ENCODE measurements at places on chromosomes 12 and 14.

DNA sequence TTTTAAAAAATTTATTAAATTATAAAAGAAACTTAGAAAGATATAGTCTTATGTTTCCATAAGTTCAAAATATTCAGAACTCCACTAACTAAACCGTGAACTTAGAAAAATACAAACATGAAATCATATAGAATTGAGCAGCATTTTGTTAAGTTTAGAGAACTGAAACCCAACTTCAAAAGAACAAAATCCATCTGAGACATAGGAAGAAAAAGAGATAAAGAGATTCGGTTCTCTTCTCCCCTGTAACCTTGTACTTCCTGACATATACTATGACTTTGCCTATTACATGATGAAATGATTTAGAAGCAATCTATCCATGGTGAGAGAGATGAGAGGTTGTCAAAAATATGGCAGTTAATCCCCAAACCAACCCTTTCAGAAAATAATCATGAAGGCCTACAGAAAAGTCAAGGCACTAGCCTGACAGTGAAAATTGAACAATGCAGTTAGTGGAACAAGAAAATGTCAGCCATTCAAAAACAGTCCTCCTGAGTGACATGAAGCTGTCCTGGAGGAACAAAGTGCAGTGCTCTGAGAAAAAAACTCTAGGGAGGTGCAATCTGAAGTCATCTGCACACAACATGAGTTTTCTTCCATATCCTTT lies 44.0 kb downstream of the C12orf50 start:
- no peak for DNase-seq

- DNase-seq, result peak; percentile 37
Observed at GRCh38 chr12:102483466-102483865, 3.1 kb upstream of the IGF1 start.

GRCh38 chr14:94775091-94775870 lies 5.4 kb upstream of the GSC start:
- DNase-seq, result no peak

GRCh38 chr14:35221462-35221861 lies 70.7 kb upstream of the PSMA6 start:
- no peak for DNase-seq

DNA sequence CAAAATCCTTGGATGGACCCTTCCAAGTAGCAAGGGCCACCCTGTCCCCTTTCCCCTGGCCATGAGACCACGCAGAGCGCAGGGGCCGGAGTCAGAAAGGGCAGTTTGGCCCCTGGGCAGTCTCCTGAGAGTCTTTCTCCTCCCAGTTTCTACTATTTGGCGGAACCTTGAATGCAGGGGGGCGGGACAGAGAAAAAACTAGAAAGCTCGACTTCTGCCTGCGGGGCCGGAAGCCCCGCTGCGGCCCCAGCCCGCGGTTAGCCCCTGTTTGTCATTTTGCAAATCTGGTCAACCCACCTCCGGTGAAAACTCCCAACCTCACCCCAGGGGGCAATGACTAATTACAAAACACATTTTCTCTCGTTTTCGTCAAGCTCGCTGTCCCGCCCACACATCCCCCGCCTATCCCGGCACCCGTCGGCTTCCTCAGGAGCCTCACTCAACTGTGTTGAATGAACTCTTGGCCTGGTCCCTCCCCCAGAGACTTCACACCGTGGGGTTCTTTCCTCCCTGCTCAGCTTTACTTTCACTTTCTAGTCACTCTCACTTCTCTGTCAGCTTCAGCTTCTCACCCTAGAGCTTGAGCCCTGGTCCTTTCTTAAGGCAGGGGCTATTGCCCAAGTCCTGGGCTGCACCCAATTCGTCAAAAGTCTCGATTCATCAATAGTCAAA lies 66.7 kb downstream of the IRF2BPL start:
- peak; percentile 99 for DNase-seq

DNA sequence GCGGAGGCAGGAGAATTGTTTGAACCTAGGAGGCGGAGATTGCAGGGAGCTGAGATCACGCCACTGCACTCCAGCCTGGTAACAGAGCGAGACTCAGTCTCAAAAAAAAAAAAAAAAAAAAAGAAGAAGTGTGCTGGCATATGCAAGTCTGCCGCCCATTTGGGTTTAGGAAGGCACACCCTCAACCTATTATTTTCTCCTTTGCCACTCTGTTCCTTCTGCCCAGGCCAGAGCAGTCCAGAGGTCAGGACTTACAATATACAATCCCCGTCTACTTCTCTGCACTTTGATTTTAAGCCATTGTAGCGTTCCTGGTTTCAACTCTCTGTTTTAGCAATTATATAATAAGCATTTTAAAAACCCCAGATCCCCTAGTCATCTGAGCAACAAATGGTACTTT lies 39.8 kb downstream of the CATSPERB start:
- no peak for DNase-seq

DNA sequence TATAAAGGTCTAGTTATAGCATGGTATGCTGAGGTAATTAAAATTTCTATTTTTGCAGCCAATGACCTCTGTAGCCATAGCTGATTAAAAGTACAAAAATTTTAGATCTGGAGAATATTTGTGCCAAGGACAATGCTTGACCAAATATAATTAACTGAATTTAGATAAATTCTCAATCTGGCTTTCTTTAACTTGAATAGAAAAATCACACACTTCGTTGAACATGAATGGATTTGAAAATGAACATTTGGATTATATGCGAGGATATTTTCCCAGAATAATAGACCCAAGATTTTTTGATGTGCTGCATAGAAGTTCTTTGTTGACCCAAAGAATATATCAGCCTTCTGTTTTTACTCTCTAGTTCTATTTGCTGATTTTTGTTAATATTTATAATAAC lies 38.4 kb upstream of the G2E3 start:
- no peak for DNase-seq

DNA sequence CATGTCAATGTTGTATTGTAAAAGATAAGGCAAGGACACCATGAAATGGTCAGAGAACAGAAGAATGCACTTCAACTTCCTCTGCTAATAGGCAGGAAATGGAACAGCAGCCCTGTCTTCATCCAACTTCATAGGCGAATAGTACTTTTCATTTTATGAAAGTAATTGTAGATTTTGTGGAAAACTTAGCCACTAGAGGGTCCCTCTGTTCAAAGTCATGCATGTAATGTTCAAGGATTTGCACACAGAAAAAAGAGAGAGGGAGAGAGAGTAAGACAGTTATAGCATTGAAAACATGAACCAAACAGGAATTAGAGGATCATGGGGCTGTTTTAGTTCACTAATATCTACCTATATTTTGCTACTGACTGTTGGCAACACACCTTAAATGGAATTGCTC lies 172.2 kb downstream of the FLRT2 start:
- no peak for DNase-seq

- peak; percentile 33 for DNase-seq
Observed at GRCh38 chr14:45426685-45427282, 173.8 kb upstream of the MIS18BP1 start.

GRCh38 chr12:43969882-43970281 lies 134.0 kb downstream of the TMEM117 start:
- DNase-seq, result no peak

DNA sequence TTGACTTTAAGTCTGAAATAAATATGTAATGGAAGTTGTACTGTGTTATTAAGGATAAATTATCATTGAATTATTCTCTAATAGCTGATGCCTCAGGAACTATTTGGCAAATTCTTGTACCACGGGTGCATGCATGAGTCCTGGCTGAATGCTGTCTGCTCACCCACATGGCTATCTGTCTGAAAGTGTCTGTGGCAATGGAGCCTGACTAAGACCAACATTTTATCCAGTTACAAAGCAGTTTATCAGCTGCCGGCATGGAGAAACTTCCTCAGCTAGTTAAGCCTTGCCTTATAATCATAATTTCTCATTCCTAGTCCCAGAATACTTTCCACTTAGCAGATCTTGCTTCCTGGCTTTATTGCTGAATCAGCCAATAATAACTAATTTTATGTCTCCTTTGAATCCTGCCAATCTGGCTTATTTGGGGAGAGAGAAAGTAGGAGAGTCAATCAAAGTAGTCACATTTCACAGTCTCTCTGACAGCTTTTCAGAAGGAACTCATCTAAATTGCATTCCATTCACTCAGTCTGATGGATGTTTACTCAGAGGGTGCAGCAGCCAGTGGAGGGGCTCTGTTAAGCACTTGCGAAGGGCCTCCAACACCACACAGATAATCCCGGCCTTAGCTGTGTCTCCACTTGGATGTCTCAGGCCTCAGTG lies 280.6 kb upstream of the CLEC14A start:
- DNase-seq, result no peak

DNA sequence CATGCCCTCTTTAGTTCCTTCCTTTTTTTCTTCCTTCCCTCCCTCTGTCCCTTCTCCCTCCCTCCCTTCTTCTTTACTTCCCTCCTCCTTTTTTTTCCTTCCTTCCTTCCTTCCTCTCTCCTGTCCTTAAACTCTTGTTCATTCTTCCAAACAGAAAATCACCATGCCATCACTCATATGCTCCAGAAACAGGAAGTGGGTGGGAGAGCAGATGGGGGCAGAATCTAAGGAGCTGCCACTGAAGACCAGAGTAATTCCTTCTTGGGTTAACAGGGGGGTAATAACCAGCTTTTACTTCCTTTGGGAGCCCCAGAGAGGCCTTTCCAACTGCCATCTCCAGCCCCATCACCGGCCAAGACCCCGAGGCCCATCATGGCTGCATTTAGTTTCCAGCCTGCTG lies 51.2 kb downstream of the SVOP start:
- no peak for DNase-seq

DNA sequence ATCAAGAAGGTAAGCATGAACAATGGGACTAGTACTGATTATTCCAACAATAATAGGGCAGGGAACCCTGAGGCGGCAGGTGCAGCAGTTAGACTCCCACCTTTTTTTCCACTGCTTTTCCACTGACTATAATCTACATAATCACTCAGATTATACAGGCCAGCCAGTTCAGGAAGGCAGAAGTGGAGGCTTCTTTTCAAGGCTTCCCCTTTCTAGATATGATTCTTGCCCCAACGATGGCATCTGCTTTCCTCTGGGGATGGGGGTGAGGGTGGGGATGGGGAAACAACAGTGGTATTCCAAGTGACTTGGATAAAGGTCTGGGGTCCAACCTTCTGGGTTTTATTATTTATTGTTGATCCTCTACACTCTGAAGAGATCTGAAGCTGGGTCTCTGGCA lies 331 bp downstream of the NCKAP1L start:
- no peak for DNase-seq

DNA sequence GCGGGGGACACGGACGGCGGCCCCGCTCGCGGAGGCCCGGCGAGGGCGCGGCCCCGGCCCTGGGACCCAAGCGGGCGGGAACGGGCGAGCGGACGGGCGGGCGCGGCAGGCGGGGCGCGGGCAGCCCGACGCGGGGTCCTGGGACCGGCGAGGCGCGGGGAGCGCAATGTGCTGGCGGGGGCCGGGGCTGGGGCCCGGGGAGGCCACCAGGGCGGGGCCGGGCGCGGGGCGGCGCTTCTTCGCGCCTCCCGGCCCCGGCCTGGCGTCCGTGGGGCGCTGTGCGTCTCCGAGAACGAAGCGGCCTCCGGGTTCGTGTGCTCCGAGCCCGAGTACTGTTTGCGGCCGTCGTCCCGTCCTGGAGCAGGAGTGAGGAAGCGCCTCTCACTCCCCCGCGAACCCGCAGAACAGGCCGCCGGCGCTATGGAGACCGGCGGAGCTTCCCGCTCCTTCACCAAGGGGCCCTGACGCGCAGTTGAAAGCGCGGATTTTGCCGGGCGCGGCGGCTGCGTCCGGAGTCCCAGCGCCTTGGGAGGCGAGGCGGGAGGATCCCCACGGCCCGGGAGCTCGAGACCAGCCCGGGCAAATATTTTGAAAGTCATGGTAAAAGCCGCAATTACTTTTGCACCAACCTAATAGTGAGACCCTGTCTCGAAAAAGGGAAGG lies 420 bp upstream of the ANKLE2 start:
- peak; percentile 93 for DNase-seq

DNA sequence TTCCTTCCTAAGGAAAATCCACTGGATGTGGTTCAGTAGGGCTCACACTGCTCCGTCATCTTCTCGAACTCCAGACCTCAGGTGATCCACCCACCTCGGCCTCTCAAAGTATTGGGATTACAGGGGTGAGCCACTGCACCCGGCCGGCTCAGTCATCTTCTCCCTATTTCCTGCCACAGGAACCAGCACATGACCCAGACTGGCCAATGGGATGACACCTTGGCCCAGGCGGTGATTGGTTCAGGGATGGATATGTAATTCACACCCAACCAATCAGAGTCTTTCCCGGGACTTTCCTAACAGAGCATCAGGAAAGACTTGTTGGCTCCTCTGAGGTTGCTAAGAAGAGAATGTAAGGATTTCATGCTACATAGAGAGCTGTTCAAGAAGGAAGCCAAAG lies 19.2 kb upstream of the C12orf76 start:
- DNase-seq, result no peak

- DNase-seq, result no peak
Observed at GRCh38 chr12:68352067-68352466, 19.9 kb upstream of the MDM1 start.

DNA sequence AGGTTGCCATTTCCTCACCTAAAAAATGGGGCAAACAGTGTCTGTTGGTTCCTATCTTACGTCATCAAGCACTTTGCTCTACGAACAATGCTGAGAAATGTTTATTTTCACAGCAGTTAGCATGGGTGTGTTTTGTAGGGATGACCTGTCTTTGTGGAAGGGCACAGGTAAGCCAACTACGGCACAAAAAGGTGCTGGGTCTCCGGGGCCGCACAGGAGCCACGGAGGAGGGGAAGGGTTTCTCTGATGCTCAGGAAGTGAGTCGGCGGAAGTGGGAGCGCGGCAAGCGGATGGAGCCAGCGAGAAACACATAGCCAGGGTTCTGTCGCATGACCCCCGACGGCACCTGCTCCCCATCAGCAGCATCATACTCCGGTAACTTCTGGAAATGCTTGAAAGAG lies 65.6 kb upstream of the TCL1B start:
- DNase-seq, result no peak

DNA sequence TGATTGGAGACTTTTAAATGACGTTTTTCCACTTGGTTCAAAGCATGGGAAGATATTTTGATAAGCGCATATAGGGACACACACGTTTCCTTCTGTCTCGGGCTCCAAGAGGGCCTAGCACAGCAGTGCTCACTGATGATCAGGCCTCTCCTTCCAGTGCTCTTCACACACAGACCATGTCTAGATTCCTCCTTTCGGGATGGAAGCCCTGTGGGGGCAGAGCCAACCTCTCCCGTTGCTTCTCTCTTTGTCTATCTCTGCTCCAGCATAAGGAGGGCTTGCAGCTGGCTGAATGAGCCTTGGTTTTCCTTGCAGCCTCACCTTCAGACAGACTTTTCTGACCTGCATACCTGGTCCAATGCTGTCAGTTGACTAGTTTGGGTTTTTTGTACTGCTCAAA lies 22.3 kb downstream of the GPRC5D start:
- no peak for DNase-seq

GRCh38 chr12:14171106-14171505 lies 189.7 kb upstream of the GRIN2B start:
- peak; percentile 68 for DNase-seq

DNA sequence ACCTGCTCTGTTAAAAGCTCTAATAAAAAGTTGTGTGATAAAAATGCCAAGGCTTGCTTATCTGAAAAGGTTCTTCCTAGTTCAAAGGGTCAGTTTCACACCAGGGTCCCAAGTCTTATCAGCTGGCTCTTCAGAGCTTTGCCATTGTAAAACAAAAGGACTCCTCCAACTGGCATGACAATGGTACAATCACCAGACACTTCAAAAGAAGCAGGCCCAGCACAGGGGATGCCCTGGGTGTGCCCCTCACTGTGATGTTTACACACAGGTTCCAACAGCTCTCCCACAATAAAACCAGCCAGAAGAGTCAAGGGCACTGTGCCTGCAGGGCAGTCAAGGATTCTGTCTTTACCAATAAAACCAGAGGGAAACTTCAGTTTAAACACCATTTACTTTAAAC lies 78.7 kb downstream of the PRICKLE1 start:
- DNase-seq, result no peak

- DNase-seq, result peak; percentile 57
Observed at GRCh38 chr12:14454098-14454907, 88.8 kb downstream of the ATF7IP start.

All from B cell (primary cell).